ENCODE measurements at places on chromosomes 12 and 14. TPM values are rescaled to one million over a fixed set of nuclear protein-coding genes. Genes with fewer than 3 reads are reported as not detected.

GRCh38 chr12:4579305-4580102, 17.5 kb downstream of the DYRK4 start:
- peak; percentile 67 for DNase-seq

GRCh38 chr12:1252758-1253157, 261.7 kb downstream of the ERC1 start:
- no peak for DNase-seq

- peak; percentile 84 for DNase-seq
Measured at GRCh38 chr14:89027097-89027740, 202.8 kb downstream of the TTC8 start.

DNA sequence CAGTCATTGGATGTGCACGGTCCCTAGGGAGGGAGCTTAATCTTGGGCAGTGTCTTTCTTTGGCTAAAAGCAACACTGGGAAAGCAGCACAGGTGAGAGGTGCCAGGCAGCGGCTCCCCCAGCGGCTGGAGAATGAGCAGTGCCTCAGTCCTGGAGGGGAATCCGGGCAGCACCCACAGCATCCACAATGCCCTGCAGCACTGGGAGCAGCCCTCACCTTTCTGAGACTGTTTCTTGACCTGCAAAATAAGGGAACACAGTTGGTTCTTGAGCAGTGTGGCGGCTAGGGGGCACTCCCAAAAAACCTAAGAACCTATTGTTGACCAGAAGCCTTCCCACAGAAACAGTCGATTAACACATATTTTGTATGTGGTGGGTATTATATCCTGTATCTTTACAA, 75.8 kb downstream of the SINHCAF start:
- DNase-seq: no peak

- no peak for DNase-seq
Measured at GRCh38 chr12:103272949-103273348, 222.8 kb downstream of the C12orf42 start.

DNA sequence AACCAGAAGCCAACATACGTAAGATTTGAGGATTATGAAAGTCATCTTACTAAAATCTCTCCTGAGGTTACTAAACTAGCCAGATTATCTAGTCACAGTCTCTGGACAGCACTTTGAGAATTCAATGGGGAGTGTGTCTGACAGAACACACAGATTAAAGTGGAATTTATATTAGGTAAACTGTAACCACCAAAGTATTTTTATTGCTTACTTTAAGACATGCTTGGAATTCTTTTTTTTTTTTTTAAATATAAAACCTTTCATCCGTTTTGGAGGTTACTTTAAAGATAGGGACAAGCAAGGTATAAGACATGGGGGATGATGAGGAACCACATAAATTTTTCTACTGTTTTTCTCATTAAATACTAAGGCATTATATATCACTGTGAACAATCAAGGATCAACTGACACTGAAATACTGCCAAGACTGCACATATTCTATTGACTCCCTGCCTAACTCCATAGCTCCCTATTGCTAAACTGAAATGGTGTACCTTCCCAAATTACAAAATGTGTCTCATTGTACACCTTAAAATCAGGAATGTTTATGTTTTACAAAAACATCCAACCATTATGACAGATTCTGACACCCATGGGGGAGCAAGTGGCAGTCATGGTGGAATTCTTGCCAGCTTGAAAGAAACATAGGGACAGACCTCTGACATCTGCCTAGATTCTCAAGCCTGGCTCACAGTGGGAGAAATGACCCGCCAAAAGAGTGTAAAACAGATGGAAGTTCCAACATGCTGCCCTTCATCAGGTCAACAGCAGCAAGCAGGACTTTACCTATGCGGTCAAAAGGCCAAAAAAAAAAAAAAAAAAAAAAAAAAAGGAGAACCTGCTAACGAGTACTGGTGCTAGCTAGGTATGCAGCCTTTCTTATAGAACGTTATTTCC, 239.3 kb downstream of the MED13L start:
- DNase-seq: no peak

- no peak for DNase-seq
Measured at GRCh38 chr12:25585021-25585523, 32.0 kb upstream of the LMNTD1 start.

DNA sequence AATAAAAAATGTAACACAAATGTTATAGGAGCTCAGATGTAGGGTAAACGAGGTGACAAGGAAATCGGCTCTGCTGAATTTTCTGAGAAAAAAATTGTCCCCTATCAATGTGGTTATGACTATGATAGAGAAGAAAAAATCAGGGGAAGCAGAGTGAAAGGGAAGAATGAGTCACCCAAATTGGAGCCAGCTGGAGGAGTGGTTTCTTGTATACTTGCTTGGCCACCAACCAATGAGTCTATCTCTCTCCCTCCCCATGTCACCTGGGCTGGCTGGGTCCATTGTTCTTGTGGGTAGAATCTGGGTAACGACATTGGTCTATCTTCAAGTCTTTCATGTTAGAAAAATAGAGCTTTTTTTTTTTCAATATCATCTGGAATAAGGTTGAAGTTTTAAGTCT, 196.6 kb upstream of the FLRT2 start:
- DNase-seq: no peak

- no peak for DNase-seq
Measured at GRCh38 chr14:83085136-83085535, 1551.5 kb upstream of the SEL1L start.

TESPA1 gene
- not detected for total RNA-seq

TUNAR gene
- 13.3 TPM for total RNA-seq

Measured in neural progenitor cell (in vitro differentiated cells).